ENCODE measurements at places on chromosomes 5 and 9.
A peak's percentile ranks its signal among the peaks of the same experiment; 100 is the strongest.

DNA sequence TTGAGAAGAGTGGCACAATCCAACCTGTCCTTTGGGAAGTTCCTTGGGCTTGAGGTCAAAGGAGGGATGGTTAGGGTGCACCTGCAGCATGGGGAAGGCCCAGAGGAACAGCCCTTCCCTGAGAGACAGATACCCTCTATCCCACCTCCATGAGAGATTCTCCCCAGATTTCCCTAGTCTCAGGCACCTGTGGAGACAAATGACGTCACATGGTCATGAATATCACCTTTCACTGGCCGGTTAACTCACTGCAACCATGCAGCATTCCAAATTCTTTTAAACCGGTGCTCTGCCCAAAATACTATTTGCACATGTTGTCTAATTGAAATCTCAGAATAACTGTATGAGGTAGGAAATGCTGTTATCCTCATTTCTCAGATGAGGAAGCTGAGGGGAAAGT lies 15.6 kb upstream of the TRIO start:
- no peak for DNase-seq

- DNase-seq, result no peak
Measured at GRCh38 chr9:110922145-110922544, 116.1 kb downstream of the LPAR1 start.

- no peak for DNase-seq
Measured at GRCh38 chr9:26727471-26727870, 165.1 kb downstream of the CAAP1 start.

- no peak for DNase-seq
Measured at GRCh38 chr9:99335280-99335679, 113.2 kb downstream of the SEC61B start.

- no peak for DNase-seq
Measured at GRCh38 chr5:116468583-116468982, 106.0 kb downstream of the SEMA6A start.

GRCh38 chr5:167217097-167217743 lies 1074.2 kb upstream of the WWC1 start:
- DNase-seq, result no peak

- DNase-seq, result no peak
Measured at GRCh38 chr9:77523891-77524290, 124.2 kb downstream of the GNA14 start.

DNA sequence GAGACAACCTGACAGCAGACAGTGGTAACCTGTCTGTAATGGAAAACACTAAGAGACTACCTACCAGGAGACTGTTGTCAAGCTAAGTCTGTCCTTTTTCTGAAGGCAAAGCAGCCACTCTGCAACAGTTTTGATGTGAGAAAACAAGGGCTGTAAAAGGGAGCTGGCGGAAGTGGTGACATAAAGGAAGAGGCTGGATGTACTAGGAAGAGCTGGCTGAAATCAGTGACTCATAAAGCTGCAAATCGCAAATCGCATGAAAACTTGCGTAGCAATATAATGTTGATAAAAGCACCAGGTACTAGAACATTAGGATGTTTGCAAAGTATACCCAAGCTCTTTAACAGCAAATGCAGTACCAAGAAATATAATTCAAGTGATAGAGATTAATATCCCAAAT lies 1.4 kb downstream of the NSUN2 start:
- no peak for DNase-seq

DNA sequence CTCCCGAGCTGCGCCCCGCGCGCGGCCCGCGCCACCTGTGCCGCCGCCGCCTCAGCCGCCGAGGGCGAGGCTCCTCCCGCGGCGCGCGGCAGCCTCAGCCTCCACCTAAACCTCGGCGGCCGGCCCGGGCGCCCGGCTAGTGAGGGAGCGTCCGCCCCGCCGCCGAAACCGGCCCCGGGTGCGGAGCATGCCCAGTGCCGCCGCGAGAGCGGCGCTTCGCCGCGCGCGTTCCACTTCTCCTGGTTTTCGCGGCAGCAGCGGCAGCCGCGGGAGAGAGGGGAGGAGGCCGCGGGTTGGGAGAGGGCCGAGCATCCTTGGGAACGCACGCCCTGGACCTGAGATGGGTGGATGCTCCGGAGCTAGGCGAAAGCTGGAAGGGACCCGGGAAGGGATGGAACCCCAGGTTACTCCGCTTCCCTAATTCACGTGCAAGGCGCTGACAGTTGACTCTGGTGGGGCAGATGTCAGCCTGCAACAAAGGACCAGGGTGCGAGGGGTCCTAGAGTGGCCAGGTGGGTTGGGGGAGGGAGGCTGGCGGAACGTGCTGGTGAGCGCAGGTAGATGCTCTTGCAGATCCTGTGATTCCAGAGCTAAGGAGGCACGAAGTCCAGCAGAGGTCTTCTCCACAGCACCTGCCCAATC lies at the start of gene CTNND2:
Gene CTNND2 (minus strand): TSS at position 182 of the 642 bp plus-strand sequence. CDS start 593 bp downstream, outside the sequence.
- peak; percentile 49 for DNase-seq

DNA sequence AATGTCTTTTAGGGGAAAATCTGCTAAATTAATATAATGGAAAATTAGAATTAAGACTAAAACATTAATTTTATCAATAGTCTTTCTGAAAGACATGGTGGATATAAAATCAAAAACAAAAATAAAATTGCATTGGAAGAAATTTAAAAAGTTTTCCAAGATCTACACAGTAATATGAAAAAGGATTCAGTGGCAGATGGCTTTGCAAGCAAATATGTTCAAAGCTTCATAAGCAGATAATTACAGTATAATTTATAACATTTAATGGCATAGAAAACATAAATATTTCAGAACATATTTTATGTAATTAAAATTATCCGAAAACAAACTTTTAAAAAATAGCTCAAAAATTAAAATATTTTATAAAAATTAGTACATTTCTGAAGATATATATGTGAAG lies 512.4 kb upstream of the CYLC2 start:
- no peak for DNase-seq

- no peak for DNase-seq
Measured at GRCh38 chr5:141041427-141041785, 9.8 kb upstream of the PCDHB1 start.

GRCh38 chr5:133480866-133481265 lies 131.5 kb downstream of the FSTL4 start:
- no peak for DNase-seq

- DNase-seq, result no peak
Measured at GRCh38 chr5:113224605-113225065, 210.2 kb downstream of the TSSK1B start.

DNA sequence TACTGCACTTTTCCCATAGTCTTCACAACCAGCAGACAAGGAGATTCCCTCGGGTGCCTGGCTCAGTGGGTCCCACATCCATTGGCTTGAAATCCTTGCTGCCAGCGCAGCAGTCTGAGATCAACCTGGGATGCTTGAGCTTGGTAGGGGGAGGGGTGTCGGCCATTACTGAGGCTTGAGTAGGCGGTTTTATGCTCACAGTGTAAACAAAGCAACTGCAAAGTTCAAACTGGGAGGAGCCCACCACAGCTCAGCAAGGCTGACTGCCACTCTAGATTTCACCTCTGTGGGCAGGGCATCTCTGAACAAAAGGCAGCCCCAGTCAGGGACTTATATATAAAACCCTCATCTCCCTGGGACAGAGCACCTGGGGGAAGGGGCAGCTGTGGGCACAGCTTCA lies 512.3 kb upstream of the MPDZ start:
- no peak for DNase-seq

- no peak for DNase-seq
Measured at GRCh38 chr5:57804505-57804904, 321.9 kb upstream of the ACTBL2 start.

DNA sequence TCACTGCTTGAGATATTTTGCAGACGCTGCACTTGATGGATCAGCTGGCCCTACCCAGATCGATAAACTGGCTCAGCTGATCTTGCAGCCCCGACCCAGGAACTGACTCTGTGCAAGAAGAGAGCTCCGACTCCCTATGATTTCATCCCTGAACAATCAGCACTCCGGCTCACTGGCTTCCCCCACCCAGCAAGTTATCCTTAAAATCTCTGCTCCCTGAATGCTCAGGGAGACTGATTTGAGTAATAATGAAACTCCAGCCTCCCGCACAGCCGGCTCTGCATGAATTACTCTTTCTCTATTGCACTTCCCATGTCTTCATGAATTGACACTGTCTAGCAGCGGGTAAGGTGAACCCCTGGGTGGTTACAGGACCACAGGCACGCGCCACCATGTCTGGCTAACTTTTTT lies 16.9 kb upstream of the NANS start:
- no peak for DNase-seq

Data from HEK293T (cell line).